Stimulated activated CD8-positive, alpha-beta memory T cell treated with anti-CD3 and anti-CD28 coated beads, Interleukin-15, amount 100 ng/mL, for 1 hour (primary cell): ENCODE measurements at places on chromosomes 13 and 19.

- DNase-seq: no peak
Measured at GRCh38 chr19:52910648-52911047, 12.6 kb downstream of the ZNF888 start.

DNA sequence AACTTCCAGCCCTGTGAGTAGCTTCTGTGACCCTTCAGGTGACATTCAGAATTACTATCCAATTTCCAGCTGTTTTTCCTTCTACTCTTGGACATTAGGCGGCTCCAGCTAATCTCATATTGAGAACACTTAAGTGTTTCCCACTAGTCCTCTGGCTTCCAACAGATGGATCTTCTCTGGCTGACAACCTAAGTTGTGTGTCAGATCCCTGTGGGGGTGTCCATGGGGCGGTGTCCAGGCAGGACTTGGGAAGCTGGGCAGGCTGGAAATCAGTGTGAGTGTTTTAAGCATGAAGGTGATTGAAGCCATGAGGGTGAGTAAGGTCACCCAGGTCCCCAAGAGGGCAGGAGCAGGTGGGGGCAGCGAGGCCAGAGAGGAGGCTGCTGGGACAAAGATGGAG, 10.1 kb downstream of the CNOT3 start:
- DNase-seq: no peak

DNA sequence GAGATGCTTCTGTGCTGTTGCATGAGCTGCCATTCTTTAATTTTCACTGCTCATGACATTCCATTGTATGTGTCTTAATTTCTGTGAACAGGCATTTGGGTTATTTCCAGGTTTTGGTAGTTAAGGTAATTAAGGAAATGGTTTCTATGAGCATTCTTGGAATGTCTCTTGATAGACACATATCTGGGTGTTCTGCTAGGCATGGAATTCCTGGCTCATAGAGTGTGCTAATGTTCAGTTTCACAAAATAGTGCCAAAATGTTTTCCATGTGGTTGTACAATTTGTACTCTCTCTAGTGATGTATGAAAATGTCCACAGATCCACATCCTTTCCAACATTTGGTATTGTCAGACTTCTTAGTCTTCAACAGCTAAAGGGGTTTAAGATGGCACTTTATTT, 680.9 kb upstream of the SGCG start:
- DNase-seq: no peak

DNA sequence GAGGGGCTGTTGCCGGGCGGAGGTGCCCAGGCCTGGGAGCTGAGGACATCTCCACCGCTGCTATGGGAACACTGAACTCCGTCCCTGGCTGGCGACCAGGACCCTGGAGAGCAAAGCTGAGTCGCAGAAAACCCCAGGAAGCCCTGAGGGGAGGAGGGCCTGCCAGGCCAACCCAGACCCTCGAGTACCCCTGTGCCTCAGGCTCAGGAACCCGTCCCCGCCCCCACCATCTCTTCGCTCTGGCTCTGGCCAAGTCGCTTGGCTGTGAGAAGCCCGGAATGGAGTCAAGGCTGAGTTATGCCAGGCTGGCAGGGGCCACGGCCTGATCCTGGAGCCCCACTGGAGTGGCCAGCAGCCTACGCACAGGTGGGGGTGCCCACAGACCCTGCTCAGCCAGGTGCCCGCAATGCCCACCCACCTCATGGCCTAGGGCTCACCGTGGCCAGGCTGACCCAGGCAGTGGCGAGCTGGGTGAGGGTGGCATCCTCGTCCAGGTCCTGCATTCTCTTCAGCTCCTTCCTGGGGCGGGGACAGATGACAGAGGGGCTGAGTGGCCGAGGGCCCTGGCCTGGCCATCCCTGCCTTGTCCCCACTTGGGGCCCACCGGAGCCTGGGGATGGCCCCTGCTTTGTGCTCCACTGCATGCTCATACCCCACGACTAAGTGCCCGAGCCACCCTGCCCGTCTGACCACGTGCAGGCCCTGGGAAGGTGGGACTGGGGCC, 8.5 kb upstream of the CERS1 start:
- no peak for DNase-seq

- peak; percentile 26 for DNase-seq
Measured at GRCh38 chr13:40102854-40103253, 447.4 kb downstream of the COG6 start.

- no peak for DNase-seq
Measured at GRCh38 chr19:7912144-7912696, 2.4 kb upstream of the TGFBR3L start.

- DNase-seq: no peak
Measured at GRCh38 chr19:17721821-17722220, 2.5 kb downstream of the MAP1S start.

- DNase-seq: no peak
Measured at GRCh38 chr19:13906910-13907309, 909 bp downstream of the CC2D1A start.

DNA sequence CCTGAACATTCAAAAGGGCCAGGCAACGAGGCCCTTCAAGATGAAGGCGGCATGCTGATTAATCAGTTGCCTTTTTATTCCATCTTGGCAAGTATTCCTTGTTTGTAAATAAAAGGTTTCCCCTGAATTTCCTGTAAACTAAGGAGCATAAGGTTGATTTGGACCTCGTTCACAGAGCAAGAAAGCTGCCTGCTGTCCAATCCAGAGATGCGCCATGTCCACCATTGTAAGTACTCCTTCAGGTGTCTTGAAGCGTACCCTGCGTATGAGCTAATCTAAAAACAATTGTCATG, 884.7 kb downstream of the PCDH9 start:
- no peak for DNase-seq

DNA sequence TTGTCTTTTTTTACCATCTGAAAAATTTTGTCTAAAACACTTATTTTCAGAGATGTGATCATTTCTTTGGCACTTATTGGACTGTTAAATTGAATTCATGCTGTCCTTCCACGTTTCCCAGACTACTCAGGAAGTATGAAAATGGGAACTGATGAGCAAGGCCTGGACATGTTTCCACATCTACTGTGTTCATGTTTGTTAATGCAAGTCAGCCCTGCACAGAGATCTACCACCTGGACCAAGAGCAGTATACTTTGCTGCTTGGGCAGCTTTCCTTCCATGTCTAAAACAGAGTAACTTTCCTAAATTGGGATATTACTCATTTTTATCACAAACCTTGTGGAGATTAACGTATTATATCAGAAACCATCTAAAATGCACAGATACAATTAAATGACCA, 687.4 kb downstream of the DIAPH3 start:
- no peak for DNase-seq

- no peak for DNase-seq
Measured at GRCh38 chr13:46012404-46012803, 40.1 kb downstream of the ZC3H13 start.

- DNase-seq: no peak
Measured at GRCh38 chr19:33436360-33437345, 63.1 kb downstream of the CEBPG start.

DNA sequence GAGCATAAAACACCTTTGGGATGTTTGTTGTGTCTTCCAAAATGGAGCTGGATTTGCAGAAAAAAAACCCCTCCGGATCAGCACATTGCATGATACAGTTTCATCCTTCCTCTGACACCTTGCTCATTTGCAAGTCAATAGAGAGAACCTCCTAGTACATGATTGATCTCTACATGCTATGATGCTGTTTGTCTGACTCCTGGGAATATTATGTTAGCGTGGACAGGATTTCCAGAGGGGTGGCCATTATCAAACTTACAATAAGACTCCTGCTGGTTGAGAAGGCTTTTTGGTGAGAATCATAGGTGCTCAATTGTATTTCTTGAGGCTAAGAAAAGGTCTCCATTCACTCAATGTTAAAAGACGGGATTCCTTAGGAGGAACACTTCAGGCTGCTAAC, 75.9 kb upstream of the SCEL start:
- no peak for DNase-seq

DNA sequence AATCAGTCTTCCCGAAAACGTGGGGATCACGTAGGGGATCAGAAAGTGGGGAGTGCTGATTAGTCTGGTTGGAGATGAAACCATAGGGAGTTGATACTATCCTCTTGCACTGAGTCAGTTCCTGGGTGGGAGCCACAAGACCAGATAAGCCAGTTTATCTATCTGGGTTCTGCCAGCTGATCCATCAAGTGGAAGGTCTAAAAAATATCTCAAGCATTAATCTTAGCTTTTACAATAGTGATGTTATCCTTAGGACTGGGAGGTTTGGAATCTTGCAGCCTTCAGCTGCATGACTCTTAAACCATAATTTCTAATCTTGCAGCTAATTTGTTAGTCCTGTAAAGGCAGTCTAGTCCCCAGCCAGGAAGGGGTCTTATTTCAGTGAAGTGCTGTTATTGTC, 2474.2 kb downstream of the PCDH9 start:
- no peak for DNase-seq

DNA sequence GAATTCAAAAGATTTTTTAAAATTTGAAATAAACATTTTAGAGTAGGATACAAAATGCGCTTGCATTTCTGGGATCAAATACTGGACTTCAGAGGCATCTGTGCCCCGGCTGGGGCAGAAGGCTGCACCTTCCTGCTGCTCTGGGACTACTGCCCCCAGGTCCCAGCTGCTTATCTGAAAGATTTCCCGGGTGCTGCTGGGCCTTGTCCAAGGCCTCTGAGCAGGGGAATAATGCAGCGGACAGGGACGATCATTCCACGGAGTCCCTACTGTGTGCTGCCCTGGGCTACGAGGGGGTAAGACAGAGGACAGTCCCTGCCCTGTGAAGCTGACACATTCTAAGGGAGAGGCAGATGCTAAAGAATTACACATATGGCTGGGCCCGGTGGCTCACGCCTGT, 33.1 kb upstream of the NCCRP1 start:
- DNase-seq: no peak

DNA sequence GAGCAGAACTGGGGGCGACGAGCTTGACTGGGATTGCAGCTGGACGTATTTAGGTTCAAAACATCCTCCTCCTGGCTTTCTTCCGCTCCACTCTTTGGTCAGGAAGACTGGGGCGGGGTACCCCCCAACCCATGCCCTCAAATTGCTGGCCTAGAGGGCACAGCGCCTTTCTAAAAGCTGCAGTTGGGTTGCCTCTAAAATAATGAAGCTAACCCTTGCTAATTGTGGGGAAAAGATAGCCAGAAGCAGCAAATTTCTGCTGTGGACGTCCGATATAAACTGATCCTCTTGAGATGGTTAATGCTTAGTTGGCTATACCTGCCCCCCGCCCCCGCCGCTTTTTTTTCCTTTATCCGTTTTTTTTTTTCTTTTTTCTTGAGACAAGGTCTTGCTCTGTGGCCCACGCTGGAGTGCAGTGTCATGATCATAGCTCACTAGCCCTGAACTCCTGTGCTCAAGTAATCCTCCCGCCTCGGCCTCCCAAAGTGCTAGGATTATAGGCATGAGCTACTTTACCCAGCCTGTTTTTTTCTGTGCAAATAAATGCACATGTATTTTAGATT, 754 bp upstream of the CHERP start:
- DNase-seq: no peak

DNA sequence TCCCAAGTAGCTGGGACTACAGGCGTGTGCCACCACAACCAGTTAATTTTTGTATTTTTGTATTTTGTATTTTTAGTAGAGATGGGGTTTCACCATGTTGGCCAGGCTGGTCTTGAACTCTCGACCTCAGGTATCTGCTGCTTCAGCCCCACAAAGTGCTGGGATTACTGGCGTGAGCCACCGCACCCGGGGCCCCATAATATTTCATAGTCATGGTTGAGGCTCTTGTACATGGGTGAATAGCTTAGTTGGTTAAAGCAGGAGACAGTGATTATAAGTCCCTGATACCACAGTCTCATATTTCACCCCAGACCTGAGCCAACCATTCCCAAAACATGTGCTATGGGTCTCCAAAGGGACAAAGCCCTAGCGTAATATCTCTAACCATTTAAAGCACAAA, 26.1 kb downstream of the MBNL2 start:
- no peak for DNase-seq

DNA sequence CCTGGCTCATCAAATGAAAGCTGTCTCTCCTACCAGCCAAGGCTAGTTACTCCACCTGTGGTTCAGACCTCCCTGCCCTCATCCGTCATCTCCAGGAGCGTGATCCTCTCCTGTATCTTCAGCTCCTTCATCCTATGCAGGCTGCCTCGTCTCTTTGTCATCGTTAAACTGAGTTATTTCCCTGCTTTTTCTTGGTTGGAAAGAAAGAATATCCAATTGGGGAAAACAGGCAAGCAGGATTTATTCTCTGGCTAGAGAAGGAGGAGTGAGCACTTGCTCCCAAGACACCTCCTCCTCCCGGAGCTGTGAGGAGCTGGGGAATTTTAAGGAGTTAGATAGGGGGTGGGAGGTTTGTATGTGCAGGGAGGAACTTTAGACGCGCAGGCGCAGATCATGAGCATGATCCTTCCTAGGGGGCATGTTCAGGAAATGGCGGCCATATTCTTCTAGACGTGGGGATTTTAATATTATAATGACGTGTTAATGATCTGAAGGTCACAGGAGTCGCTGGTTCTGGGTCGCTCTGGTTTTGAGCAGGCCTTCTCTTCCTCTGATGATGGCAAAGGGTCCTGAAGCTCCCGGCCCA, 156.4 kb upstream of the KL start:
- DNase-seq: no peak
